ENCODE measurements at places on chromosomes 16 and 17.

DNA sequence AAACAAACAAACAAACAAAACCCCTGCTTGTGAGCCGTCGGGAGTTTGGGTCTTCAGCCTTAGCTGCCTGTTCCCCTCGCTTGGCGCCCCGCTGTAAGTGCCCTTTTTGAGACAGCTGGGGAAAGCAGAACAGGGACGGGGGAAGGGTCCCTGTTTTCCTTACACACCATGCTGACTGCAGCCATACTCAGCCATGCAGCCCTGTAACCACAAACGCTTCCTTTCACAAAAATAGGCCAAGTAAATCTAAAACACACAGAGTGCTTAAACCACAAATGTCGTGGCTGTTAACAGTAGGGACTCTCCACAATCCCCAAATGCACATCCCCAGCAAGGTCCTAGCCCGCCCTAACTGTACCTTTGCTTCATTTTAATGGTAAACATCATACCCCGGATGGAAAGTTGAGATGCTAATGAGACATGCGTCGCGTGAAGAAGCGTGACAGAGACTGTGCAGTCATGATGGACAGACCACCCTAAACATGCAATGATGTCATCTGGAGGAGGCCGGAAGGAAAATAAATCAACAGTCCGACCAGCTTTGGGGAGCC, 129.9 kb downstream of the MGAT5B start:
- no peak for DNase-seq

- no peak for DNase-seq
These were observed 15.0 kb downstream of the TRIM25 start for GRCh38 chr17:56898874-56899273.

- no peak for DNase-seq
These were observed 3.6 kb downstream of the KCNJ2 start for GRCh38 chr17:70172923-70173322.

DNA sequence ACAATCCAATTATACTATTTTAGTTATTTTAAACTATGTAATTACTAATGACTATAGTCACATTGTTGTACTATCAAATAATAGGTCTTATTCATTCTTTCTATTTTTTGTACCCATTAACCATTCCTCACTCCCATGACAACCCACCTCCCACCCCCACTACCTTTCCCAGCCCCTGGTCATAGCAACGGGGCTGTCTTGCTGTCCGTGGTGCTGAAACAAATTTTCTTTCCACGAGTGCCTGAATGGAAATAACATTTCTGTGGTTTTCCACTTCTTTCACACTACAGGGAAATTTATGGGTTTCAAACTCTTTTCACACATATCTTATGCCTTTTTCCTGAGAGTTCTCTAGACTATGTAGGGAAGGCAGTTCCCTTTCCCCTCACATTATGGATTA, 326.6 kb downstream of the PHKB start:
- DNase-seq: no peak

DNA sequence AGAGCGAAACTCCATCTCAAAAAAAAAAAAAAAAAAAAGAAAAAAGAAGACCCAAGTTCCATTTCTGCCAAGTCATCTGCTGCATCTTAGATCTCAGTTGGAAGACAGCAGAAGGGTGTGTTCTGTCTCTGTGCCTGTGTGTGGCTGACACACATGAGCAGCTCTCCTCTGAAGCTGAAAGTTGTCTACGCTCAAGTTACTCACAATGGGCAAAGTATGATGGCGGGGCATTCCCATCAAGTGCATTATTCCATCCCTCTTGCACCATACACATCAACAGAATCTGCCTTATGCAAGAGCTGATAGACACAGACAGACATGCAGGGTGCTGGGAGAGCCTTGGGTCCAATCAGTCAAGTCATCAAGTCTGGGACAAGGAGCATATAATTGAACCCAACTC, 402.2 kb downstream of the XYLT1 start:
- DNase-seq: no peak

- no peak for DNase-seq
These were observed 24.7 kb downstream of the TMEM235 start for GRCh38 chr17:78255953-78256706.

- DNase-seq: no peak
These were observed 13.6 kb downstream of the ETV4 start for GRCh38 chr17:43532581-43532980.

GRCh38 chr17:72531729-72532128, 410.9 kb downstream of the SOX9 start:
- no peak for DNase-seq

DNA sequence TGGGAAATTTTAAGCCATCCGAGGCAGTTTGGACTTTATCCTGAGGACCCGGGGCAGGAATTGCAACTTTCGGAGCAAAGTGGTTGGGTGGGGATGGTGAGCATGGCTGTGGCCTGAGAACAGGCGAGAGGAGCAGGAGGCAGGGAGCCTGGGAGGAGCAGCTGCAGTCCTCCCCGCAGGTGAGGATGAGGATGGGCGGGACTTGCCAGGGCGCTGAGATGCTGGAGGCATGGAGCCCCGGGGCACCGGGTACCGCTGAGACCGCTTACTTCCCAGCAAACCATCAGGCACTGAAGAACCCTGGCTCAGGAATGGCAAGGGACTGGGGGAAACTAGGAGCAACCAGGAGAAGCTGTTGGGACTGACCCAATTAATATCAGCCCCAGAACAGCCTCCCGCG, 210.8 kb downstream of the GSG1L start:
- no peak for DNase-seq

DNA sequence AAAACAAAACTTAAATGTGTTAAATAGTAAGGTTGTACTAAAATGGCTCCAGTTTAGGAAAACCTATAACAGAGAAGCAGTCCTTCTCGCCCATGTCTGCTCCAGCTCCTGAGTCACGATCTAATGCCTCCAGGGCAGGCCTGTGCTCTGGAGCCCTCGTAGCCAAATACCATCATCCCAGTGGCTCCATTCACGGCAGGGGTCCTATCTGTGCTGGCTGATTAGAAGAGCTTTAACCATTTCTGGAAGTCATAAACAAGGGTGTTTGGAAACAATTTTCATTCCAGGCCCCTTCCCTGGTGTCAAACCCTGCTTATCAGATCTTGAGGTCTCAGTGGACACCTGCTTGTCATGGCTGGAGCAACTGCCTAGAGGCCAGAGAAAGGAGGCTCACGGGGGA, 336.9 kb downstream of the SOX9 start:
- no peak for DNase-seq

DNA sequence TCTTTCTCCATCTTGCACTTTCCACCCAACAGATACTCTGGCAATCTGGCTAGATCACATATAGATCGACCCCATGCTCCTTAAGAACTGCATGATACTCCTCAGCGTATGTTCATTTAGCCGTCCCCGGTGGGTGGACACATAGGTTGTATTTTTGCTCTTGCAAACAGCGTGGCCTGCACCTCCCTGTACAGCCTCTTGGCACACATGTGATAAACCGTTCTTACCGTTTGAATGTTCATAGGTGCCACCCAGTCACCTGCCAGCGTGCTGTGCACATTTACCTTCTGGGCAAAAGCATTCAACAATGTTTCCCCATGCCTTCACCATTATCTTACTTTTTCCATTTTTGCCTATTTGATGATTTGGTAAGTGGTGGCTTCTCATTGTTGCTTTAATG, 6.2 kb downstream of the TNP2 start:
- DNase-seq: no peak

GRCh38 chr16:66519482-66520373, 30.2 kb downstream of the TK2 start:
- no peak for DNase-seq

- DNase-seq: no peak
These were observed 386.4 kb upstream of the TNRC6C start for GRCh38 chr17:77572065-77572601.

DNA sequence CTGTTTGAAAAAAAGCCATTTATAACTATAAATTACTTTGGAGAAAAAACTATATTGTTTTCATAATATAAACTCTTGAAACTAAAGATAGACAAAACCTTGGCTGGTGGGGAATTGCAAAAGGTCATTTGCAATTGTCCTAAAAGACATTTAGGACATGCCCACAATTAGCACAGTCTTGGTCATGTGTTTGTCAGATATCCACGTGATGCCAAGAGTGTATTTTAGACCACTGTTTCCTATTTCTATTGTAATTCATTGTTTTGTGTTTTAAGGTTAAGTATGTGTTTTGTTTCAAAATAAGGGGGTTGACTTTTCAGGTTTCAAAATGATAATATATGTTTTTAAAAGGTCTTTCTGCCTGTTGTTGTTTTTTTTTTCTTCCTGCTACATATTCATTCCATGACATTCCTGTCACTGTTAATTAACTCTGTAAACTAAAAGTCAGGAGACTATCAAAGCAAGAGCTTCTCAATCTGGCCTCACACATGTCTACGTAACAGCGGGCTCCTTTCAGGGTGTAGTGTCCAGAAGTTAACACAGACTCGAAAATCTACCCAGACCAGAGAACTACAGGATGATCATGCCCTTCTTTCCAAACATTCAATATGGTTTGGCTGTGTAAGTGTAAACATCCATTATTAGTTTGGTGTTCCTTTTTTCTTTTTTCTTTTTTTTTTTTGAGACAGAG, 58.7 kb downstream of the COG7 start:
- no peak for DNase-seq

- no peak for DNase-seq
These were observed 150.6 kb downstream of the MSI2 start for GRCh38 chr17:57406981-57407286.

DNA sequence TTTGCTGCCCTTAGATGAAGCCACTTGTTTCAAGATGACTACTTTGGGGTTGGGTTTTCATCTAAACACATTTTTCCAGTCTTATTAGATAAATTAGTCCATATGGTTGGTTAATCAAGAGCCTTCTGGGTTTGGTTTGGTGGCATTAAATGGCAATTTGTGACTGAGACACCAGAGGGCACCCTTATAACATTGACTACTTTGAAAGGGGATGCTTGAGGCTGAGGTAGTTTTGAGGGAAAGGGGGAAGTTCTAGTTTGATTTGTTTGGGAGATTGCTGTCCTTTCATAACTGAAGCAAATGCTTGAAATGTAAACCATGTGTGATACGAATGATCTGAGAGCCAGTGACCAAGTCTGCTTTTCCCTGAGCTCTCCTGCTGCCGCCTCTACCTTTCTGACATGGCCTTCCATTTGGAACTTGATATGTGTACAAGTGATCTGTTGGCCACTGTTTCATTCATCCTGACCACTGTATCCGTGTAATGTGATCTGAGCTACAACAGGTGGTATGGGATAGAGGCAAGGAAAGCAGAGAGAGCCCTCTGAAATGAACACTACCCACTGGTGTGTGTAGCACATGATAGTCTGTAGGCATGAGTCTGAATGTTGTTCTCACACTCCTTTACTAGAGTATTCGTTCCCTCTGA, 5.8 kb upstream of the RARA start:
- no peak for DNase-seq

DNA sequence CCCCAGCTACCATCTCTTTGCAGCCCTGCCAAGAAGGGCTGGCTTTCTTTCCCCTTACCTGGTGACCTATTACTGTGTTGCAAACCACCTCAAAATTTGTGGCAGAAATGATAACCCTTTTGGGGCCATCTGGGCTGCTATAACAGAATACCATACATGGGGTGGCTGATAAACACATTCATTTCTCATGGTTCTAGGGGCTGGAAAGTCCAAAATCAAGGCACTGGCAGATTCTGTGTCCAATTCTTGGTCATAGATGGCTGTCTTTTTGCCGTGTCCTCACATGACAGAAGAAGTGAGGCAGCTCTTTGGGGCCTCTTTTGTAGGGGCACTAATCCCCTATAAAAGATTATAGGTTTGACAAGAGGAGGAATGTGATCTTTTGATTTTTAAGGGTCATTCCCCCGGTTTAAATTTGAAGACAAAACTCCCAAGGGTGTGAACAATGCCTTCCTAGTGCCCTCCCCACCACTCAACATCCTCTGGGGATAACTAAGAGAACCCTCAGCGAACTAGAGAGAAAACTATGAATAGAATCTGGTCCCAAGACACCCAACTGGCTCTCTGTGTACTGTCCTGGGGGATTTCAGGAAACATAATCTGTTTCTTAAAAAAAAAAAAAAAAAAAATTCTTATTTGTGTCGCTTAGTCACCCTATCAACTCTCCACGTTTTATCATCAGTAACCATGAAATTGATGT, 1.7 kb upstream of the METTL22 start:
- DNase-seq: no peak

DNA sequence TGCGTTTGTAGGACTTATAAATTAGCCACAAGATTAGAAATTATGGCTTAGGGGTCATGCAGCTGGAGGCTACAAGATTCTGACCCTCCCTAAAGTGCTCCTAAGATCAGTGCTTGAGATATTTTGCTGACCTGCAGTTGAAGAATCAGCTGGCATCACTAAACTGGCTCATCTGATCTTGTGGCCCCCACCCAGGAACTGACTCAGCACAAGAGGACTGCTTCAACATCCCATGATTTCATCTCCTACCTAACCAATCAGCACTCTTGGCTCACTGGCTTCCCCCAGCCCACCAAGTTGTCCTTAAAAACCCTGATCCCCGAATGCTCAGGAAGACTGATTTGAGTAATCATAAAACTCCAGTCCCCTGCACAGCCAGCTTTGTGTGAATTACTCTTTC, 86.4 kb upstream of the ERCC4 start:
- no peak for DNase-seq

GRCh38 chr17:51734462-51734861, 424.1 kb downstream of the CA10 start:
- no peak for DNase-seq
